NCI-H524 (cell line): ENCODE measurements at places on chromosomes 13 and 19.

DNA sequence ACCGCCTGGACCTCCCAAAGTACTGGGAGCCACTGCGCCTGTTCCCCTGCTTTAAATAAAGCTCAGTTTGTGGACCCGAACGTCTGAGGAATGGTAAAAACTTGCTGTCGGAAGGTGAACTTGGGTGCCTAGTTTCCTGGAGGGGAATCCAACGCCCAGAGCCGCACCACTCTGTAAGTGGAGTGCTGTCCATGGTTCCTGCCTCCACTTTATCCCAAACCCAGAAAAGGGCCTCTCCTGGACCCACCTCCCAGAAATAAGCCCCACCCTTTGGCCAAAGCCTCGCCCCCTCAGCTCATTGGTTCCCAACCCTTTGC is 2.3 kb downstream of the ANO8 start:
- DNase-seq = no peak

GRCh38 chr13:27379694-27380641 is 44.5 kb upstream of the GTF3A start:
- DNase-seq = peak; percentile 75

DNA sequence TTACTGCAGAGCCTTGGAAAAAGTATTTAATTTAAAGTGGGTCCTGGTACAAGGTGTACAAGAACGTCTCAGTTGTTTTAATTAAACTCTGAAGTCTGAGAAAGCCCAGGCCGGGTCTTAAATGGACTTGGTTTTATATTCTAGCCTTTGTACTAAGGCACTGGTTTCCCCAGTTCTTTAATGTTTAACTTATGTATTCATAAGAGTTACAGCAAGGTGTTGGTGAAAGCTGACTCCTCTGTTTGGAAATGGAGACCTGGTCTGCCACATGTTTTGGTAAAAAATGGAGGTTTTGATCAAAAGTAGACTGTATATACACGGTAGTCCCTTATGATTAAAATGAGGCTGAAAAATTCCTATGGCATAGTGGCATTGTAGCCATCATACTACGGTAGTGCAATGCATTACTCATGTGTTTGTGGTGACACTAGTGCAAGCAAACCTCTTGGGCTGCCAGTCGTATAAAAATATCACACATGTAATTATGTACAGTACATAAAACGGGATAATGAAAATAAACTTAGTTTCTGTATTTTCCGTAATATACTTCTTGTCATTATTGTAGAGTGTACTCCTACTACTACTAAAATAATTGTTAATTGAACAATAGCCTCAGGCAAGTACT is 883.4 kb upstream of the SPRY2 start:
- no peak for DNase-seq

GRCh38 chr13:60435762-60436374 is 38.8 kb downstream of the TDRD3 start:
- DNase-seq = no peak

DNA sequence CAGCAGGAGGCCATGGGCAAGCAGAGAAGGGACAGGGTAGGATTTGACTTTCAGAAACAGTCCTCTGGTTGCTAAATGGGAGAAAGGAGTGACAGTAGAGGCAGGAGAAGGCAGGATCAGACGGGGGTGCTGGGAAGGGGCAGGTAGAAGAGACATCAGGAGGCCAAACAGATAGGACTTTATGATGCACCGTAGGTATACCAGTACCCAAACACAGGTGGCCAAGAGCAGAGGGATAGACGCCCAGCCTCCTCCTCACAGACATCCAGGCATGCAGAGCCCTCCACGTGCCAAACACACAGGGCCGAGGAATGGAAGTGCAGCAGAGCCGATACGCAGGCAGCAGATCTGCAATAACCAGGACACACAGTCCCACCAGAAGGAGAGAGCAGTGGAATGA is 1.3 kb upstream of the AXL start:
- DNase-seq = no peak

- DNase-seq = no peak
These were observed 18.5 kb downstream of the MAN2B1 start for GRCh38 chr19:12648088-12648487.

GRCh38 chr19:31167690-31168089 is 181.5 kb downstream of the TSHZ3 start:
- DNase-seq = no peak

DNA sequence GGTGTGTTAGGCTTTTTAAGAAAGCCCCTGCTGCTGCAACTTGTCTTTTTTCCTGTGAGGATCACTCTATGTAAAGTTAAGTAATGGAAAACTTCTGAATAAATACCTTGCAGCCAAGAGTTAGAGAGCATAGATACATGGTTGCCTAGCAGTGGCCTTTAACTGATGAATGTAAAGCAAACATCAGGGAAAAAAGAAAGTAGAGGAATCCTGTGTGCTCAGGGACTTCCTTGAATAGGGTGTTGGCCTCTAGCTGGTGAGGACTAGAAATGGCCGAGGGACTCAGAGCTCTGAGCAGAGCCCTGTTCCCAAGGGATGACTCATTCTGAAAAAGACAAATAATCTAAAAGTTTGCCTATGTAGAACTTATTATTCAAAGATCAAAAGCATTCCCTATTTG is 135.7 kb downstream of the MIPEP start:
- no peak for DNase-seq

- DNase-seq = no peak
These were observed 373.0 kb upstream of the SLITRK1 start for GRCh38 chr13:84255226-84255797.

DNA sequence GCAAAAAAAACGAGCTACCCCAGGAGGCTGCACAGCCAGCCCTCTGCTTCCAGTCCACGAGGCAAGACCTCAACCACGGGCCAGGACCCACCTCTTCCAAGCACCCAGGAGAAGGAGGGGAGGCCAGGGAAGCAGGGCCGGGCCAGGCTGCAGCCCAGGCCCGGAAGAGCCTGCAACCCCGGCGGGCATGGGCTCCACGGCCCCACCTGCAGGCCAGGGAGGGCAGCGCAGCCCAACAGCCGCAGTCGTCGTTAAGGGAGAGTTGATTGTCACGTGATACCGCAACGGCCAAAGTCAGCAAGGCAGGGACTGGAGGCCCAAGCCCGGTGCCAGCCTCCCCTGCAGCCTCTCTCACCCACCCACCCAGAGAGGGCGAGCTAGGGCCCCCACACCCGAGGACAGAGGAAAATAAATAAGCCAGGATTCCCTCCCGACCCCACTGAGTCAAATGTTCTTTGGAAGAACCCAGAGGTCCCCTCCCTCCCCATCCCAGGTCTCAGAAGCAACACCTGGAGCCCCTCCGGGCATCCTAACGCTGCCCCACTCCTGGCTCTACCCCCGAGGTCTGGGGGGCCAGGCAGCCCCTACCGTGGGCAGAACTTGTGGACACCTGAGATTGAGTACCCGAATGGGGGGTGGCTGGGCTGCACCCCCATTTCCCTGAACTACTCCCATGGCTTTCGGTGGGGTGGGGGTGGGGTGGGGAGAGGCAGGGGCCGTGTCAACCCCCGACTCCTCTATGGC is 5.2 kb upstream of the REXO1 start:
- DNase-seq = peak; percentile 26

DNA sequence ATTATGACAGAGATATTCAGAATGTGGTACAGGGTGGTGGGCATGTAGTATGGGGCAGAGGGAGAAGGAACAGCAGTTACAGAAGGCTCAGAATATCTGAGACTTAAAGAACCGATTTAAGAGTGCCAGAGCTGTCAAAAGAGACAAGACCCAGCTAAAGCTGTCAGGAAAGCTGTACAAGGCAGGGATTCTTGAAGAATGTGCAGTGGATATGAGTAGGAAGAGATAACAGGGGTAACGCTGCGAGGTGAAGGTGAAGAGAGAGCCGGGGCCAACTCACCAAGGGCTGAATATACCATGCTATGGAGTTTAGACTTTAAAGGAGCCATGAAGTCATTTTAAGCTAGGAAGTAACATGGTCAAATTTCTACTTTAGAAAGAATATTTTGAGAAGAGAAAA is 381.0 kb downstream of the DIAPH3 start:
- DNase-seq = no peak

GRCh38 chr13:39016087-39016486 is 21.8 kb downstream of the PROSER1 start:
- no peak for DNase-seq

DNA sequence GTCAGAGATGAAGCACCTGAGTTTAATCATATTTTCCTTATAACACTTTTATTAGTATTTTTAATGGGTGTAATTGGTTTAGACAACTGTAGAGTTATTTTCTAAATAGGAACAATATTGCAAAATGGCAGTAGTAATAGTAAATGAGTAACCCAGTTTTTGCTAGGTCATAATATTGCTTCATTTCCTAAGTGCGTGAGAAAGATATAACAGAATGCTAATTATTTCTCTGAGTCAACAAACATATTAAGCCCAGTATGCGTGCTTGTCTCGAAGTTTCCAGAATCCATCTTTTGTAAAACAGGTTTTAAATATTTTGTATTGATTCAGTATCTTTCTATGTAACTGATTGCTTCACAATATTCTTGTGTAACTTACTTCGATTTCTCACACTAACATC is 315.3 kb downstream of the MYO16 start:
- no peak for DNase-seq

GRCh38 chr19:47703301-47703700 is 9.9 kb upstream of the EHD2 start:
- DNase-seq = no peak

GRCh38 chr19:33175156-33175782 is 18.9 kb upstream of the LRP3 start:
- no peak for DNase-seq

DNA sequence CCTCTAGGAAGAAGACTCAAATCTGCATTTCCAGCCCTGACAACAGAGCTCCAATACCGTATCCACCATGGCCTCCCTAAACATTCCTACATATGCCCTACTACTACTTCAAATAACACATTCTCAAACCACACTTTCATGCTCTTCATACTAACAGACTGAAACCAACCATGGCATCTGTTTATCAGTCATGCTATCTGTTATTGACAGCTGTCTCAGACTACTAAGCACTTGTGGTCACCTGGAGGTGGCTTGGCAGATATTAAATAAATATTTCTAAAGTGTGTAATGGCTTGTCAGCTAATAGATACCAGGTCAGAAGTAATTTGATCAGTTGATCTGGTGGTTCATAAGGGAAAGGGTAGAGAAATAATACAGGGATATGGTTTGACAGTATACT is 489.1 kb downstream of the DIAPH3 start:
- no peak for DNase-seq

DNA sequence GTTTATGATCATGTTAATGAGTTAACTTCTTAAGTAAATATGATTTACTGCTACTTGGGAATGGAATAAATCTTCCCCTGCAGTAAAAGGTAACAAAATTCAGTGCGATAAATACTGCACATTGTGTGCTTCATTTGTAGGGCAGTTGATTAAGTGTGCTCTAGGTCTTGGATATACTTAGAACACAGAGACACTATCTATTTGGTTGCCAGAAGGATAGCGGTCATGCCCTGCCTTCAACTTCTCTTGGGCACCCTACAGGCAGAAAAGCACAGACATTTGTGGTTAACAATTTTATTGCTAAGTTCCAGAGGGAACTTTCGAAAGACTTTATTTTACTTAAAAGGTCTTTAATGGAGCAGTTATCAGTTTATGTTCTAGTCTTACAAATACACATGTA is 605.8 kb downstream of the PCDH9 start:
- DNase-seq = no peak

GRCh38 chr13:65499256-65499655 is 1730.9 kb downstream of the PCDH9 start:
- peak; percentile 92 for DNase-seq

DNA sequence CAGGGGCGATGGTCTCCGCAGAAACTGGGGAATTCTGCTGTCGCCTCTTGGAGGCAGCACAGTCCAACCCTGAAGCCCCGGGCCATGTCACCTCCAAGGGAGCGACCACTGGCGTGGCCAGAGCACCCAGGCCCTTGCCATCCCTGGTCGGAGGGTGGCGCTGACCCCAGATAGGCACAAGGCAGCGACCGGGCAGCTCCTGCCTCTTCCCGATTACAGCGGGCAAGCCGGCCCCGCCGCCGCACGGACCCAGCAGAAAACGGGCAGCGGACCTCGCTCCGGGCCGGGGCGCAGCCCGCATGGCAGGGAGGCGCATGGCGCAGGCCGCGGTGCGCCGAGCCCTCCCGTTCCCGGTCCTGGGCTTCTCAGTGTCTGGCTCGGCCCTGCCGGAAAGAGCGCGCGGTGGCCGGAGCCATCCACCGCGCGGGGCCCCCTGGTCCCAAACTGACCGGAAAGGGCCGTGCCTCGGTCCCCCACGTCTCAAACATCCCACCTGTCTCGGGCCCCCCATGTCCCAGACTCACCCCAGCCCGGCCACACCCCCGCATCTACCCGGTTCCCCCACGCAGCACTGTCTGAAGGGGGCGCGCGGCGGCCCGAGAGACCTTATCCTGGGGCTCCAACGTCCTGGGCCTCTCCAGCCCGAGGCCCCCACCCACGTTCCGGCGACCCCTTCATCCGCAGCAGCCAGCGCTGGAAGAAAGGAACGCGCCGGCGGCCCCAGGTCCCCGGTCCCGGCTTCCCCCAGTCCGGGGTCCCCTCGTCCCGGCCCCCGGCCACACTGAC is 727 bp downstream of the CERS1 start:
- peak; percentile 74 for DNase-seq

DNA sequence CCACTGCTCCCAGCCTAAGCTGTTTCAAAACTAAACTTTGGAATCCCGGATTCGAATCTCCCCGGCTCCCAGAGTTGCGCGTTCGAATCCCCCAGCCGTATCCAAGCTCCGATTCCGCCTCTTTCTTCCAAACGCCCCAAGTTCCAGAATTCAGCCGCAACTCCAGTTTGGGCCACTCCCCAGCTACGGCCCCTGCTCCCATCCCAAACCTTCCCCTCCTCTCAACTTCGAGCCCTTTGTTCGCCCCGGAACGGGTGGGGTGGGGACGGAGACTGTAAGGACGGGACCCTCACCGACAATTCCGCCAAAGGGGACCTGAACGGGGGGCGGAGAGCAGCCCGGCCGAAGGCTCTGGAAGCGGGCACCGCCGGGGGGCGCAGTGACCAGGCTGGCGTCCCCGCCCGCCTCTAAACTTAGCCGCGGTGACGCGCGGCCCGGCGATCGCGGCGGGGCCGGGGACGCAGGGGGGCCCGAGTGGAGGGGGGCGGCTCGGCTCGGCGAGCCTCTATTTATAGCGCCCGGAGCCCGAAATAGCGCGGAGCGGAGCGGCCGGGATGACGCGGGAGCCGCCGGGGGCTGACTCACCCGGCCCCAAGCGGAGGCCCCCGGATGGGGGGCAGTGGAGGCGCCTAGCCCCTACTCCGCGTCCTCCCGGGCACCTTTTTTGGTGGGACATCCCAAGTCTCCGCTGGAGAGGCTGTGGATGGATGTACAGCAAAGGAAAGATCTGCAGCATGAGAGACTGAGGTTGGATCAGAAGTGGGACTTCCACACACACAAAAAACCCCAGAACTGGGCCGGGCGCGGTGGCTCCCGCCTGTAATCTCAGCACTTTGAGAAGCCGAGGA is 4.9 kb upstream of the ERCC1 start:
- DNase-seq = no peak

DNA sequence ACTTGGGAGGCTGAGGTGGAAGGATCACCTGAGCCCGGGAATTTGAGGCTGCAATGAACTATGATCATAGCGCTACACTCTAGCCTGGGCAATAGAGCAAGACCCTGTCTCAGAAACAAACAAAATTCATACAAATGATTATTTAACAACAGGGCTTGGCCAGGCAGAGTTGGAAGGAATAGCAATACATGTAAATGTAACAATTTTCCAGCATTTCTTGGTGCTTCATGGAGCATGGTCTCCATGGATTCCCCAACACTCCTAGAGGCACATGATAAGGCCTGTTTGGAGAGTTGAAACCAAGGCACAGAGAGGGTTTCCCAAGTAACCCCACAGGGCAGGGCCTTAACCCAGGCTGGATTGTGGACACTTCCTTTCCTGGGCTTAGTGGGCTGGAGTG is 10.2 kb downstream of the INSL3 start:
- DNase-seq = no peak
